Stimulated activated CD8-positive, alpha-beta memory T cell treated with anti-CD3 and anti-CD28 coated beads, Interleukin-2, amount 100 ng/mL, for 48 hours (primary cell): ENCODE measurements at places on chromosomes 16 and 17.

GRCh38 chr17:71187145-71187878, 933.5 kb upstream of the SOX9 start:
- no peak for DNase-seq

DNA sequence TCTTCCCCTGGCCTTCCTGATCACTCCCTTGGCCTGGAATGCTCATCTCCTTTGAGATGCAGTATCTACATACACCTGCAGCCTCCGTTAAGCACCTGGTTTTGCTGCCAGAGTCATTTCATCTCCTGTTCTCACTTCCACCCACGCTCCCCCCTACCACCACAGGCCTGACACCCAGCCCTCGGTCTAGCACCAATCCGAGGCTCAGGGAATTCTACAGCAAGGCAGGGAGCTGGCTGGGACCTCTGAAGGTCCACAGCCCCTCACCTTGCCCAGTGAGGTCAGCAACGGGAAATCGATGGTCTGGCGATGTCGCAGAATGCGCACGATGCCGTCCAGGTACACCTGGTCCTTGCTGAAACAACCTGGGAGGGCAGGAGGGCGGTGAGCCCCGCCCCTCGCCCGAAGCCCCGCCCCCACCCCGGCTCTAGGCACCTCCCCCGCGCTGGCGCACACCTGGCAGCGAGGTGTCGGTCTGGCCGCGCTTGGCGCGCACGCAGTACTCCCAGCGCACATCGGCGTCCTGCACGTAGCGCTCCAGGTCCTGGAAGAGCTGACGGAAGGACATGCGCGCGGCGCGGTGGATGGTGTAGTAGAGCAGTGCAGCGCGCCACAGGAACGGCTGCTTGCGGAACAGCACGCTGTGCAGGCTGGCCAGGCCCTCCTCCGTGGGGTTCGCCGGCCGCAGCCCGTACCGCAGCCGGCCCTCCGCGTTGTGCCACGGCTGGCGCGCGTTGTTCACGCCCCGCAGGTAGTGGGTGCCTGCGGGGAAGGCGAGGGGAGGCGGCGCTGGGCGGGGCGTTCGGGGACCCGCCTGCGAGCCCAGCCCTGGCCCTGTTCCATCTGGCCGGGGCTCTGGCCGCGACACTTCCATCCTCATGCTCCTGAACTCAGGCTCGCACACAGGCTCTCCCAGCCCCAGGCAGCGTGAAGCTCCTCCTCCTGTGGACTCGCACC, 5.7 kb downstream of the MATCAP1 start:
- DNase-seq, result no peak

DNA sequence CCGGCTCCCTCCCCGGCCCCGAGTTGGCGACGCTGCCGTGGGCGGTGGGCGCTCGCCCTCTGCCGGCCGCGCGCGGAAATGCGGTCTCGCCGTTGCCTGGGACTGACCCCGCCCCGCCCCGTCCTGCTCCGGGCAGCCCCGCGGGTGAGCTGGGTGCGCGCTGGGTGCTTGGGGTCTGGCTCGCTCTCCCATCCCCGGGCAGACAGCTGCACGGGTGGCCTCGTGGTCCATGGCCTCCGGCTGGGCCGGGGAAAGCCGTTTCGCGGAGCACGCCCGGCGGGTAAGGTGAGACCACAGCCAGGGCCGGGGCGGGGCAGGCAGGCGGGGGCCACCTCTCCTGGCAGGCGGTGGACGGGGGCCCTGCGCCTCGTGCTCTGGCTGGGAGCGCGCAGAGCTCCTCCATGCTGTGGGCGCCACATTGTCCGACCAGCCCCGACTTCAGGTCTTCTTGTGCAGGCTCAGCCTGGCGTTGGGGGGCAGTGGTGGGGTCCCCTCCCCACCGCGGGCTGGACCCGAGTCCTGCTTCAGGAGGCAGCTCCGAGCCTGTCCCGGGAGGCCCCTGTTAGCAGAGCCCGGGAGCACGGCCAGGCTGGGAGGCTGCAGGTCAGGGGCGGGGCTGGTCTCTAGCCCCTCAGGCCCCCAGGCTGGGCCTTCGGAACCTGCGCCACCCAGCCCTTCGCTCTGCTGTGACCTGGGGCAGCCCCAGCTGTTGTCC, 7.0 kb upstream of the C1QTNF8 start:
- DNase-seq, result peak; percentile 59

- DNase-seq, result no peak
Measured at GRCh38 chr16:4380119-4381063, 8.7 kb downstream of the VASN start.

GRCh38 chr16:7805686-7806396, 473.2 kb downstream of the RBFOX1 start:
- DNase-seq, result no peak

DNA sequence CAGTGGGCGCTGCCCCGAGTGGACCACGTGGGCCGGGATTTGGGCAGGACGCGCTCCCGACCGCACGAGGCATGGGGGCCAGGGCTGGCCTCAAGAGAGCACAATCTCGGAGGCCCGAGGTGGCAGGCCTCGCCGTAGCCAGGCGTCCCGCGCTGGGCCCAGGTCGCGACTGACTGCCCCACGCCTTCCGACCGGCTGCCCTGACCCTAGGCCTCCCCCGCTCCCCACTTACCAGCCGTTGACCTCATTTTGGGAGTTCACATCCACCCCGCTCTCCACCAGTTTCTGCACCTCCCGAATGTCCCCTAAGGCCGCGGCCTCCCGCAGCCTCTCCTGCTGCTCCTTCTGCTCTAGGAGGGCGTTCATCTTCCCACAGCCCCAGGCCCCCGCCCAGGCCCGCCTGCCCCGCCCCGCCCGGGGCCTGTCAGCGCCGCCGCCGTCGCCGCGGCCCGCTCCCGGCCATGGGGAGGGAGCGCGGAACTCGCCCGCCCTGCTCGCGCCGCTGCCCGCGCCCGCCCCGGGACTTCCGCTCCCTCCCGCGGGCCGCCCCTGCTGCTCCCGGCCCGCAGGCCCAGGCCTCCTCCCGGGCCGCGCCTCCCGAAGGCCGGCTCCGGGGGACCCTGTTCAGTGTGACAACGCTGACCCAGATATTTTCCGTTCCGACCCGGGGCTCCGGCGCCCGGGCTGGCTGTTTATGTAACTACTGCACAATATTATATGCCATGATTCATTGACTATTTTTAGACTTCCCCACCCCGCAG, at the start of gene ANKRD40:
ANKRD40 (minus strand) TSS at position 626 of the 761 bp plus-strand sequence; CDS start at position 366, 260 bp downstream.
- DNase-seq, result peak; percentile 84

- DNase-seq, result no peak
Measured at GRCh38 chr16:31074814-31075183, 577 bp downstream of the ZNF646 start.
